NCI-H2029 treated with DMSO at 0.1 percent for 48 hours (cell line): ENCODE measurements at places on chromosomes 13 and 19.

- no peak for DNase-seq
Observed at GRCh38 chr19:46745030-46745429, 827 bp upstream of the FKRP start.

DNA sequence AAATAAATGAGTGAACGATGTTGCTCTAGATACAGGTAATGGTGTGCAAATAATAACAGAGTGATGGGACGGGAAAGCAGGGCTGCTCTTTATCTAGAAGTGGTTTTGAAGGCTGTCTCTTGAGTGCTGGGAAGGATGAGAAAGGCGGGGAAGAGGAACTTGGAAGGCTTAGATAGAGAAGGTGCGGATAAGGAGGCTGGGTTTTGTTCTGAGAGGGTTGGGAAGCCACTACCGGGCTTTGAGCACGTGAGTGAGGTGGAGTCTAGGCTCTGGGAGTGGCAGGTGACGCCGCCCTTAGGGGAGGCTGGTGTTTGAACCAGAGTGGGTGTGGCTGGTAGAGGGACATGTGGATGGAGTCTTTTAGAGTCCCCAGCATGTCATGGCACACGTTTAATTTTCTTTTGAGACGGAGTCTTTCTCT, 811 bp downstream of the ARMC6 start:
- DNase-seq = peak; percentile 67

GRCh38 chr13:39877134-39877533, 221.7 kb downstream of the COG6 start:
- no peak for DNase-seq

GRCh38 chr13:94087100-94087499, 392.4 kb downstream of the DCT start:
- no peak for DNase-seq

DNA sequence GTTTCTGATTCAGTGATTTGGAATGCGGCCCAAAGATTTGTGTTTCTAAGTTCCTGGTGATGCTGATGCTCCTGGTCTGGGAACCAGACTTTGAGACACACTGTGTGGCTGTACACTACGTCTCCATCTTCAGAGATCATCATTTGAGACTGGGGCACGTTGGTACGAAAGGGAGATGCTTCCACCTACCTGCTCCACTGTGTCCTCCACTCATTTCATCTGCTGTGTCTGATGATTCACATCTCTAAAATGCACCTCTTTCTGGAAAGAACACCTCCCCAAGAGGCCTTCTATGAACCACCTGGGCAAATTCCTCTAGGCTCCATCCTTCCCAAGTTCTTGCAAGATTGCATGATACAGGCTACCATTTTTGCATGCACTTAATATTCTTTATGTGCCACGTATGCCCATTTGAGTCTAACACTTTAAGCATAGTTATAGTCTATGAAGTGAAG, 58.6 kb downstream of the ERCC5 start:
- DNase-seq = no peak

DNA sequence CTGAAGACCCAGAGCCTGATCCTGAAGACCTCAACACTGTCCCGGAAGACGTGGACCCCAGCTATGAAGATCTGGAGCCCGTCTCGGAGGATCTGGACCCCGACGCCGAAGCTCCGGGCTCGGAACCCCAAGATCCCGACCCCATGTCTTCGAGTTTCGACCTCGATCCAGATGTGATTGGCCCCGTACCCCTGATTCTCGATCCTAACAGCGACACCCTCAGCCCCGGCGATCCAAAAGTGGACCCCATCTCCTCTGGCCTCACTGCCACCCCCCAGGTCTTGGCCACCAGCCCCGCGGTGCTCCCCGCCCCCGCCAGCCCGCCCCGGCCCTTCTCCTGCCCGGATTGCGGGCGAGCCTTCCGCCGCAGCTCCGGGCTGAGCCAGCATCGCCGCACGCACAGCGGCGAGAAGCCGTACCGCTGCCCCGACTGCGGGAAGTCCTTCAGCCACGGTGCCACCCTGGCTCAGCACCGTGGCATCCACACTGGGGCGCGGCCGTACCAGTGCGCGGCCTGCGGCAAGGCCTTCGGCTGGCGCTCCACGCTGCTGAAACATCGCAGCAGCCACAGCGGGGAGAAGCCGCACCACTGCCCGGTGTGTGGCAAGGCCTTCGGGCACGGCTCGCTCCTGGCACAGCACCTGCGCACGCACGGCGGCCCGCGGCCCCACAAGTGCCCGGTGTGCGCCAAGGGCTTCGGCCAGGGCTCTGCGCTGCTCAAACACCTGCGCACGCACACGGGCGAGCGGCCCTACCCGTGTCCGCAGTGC, 2.9 kb upstream of the MCOLN1 start:
- no peak for DNase-seq

GRCh38 chr19:13790354-13790753, 4.9 kb upstream of the ZSWIM4 start:
- no peak for DNase-seq

GRCh38 chr19:532561-533363, 1.2 kb downstream of the CDC34 start:
- peak; percentile 17 for DNase-seq

- no peak for DNase-seq
Observed at GRCh38 chr19:39937094-39937720, 2.8 kb upstream of the FCGBP start.

DNA sequence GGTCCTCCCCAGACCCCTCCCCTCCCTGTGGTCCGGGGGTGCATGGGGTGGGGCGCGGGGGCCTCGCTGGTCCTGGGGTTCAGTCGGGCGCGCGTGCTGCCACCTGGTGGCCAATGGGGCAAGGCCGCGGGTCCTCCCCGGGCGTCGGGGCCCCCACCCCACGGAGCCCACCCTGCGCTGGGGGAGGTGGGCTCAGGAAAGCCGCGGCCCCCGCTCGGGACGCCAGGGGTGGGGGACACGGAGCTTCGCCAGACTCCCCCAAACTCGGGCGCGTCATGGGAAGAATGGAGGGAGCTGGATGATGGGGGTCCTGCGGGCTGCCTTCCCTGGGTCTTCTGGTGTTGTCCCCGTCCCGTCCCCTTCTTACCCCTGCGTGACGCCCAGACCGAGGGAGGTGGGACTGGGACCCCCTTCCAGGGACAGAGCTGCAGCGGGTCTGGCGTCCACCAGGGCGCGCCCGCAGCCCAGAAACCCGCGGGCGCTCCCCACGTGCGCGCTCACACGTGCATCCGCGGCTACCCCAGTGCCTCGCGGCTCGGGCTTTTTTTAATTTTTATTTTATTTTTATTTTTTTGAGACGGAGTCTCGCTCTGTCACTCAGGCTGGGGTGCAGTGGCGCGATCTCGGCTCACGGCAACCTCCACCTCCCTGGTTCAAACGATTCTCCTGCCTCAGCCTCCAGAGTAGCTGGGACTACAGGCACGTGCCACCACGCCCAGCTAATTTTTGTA, 19.8 kb upstream of the TCF3 start:
- DNase-seq = no peak

DNA sequence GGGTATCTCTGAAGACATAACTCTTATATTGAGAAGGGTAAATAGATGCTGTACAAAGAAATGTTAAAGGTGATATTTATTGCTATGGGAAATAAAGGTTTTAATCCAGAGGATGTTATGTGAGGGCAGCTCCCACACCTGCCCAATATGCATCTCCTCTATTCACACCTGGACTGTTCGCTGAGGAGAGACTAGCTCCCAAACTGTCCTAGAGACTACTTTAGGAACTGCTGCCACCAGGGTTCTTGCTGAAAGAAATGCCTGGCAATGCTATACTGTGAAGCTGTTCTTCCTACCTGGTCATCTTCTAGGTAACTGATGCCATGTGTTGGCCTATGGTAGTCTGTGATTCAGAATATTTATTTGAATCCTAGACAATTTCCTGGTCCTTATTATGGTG, 1421.5 kb upstream of the SPRY2 start:
- no peak for DNase-seq

GRCh38 chr13:108609353-108609752, 20.1 kb upstream of the MYO16 start:
- DNase-seq = no peak

DNA sequence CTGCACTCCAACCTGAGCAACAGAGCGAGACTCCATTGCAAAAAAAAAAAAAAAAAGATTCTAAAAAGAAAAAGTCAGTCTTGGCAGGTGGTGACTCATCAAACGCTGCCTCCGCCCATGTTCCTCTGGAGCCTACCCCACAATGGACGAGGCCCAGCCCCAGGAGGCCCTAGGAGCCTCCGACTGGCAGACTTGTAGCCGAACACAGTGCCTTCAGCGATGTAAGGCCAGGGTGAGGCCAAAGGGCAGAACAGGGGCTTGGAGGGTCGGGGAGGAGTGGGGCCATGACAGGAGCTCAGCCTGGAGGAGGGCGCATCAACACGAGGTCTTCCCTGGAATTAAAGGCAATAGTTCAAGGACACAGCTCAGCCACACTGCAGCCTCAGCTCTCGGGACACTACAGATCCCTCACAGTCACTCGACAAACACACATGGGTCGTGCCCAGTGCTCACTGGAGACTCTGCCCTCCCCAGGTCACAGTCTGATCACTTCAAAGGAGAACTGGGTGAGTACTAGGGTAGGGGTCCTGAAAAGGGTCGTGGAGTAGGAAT, 5.1 kb downstream of the USE1 start:
- no peak for DNase-seq
